ENCODE measurements at places on chromosomes 12 and 14.

DNA sequence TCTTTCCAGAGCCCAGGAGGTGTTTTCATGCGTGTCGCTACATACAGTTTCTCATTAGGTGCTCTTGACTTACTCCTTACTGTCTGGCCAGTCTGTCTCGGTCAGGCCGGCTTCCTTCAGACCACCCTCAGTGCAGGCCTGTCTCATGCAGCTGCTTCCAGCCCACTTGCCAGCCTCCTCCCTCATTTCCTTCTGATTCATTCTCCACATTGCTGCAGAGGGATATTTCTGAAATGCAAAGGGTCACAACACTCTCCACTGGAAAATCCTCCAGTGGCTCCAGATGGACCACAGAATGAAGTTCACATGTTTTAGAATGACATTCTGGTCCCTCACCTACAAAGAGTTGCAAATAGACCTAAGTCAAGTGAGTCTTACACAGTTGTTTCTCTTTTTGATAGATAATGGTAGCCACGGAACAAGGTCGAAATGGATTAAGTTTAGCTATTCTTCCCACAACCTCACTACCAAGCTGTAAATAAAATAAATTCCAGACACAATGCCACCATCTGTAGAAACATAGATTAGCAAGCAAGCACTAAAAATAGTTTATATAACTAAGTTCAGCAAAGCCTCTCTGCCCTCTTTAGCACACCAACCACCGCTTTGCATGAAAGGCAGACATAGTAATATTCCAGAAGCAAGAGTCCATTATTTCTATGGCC lies 146.9 kb downstream of the ESR2 start:
- DNase-seq = no peak

DNA sequence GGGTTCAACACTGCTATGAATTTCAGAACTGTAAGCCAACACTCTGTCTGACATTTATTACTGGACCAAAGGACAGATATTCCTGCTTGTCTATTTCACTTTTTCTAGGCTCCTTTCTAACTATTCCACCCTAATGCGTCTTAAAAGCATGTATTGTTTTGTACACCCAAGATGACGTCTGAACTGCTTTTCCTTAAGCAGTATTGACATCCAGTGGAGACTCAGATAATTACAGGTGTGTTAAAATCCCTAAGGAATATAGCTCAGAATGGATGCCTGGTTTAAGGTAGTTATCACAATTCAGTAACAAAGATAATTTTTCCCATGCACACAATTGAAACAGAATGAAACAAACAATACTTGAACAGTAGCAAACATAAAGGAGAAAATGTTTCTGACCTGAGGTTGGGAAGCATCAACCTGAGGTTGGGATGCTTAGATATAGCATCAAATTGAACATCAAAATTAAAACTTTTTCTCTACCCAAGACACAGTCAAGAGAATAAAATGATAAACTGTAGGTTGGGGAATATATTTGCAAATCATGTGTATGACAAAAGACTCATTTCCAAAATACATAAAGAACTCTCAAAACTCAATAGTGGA lies 93.7 kb upstream of the PTPRR start:
- DNase-seq = no peak

GRCh38 chr12:117047810-117048584 lies 51.2 kb downstream of the TESC start:
- DNase-seq = no peak

DNA sequence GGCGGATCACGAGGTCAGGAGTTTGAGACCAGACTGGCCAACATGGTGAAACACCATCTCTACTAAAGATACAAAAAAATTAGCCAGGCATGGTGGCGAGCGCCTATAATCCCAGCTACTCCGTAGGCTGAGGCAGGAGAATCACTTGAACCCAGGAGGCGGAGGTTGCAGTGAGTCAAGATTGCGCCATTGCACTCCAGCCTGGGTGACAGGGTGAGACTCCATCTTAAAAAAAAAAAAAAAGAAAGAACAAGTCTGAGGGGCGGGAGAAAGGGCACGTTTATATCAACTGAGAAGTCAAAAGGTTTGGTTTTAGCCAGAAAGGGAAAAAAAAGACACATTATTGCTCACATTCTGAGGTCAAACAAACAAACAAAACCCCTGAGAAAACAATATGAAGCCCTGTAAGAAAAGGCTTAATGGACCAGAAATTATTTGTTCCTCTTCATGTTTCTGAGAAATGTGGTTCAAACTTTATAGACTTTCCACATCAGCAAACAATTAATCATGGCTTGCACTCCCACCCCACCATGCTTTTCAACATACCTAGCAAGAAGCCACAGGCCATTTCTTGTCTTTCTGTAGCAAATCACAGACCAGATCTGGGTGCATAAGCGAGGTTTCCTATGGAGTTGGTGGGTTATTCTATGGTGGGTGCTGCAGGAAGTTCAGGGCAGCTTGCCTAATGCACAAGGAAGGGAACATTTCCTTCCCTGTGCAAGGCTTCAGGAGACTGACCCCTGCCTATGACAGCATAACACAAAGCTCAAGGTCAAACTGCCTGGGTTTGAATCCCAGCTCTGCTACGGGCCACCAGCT lies 80.1 kb downstream of the SSPN start:
- no peak for DNase-seq

GRCh38 chr12:6363330-6364043 lies 11.9 kb downstream of the SCNN1A start:
- peak; percentile 85 for DNase-seq

- no peak for DNase-seq
Observed at GRCh38 chr12:116426391-116427136, 132.6 kb upstream of the MAP1LC3B2 start.

DNA sequence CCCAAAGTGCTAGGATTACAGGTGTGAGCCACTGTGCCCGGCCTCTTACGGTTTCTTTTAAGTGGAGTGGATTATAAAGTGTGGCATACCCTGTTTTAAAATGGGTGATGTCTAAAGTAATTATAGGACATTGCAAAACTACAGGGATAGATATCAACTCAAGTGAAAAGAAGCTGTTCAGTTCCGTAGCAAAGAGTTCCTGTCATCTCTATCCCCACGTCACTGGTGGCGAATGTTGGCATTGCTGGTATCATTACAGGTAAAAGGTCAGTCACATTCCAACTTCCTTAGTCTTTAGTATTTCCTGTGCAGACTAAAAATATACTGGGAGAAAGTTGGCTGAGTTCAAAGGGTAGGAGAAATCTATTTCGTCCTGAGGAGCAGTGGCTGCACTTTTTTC lies 95.6 kb upstream of the SLC38A2 start:
- no peak for DNase-seq

DNA sequence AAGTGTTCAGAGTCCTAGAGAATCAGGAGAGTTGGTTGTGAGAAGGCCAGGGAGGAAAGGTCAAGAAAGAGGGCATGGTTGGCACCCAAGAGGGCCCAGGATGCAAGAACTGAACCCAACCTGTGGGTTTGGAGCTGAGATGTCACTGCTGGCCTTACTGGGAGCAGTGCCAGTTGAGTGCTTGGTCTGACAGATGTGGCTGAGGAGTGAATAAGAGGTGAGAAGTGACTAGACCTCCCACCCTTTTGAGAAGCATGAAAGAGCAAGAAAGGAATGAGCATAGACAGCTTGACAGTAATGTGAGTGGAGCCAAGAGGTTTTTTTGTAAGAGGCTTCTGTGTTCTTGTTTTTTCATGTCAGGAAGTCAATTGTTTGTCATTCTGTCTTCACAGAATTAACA lies 95.3 kb downstream of the FGD4 start:
- peak; percentile 4 for DNase-seq

GRCh38 chr12:50082644-50083043 lies 2.5 kb upstream of the SMARCD1 start:
- DNase-seq = no peak

GRCh38 chr14:52873065-52873464 lies 77.8 kb downstream of the FERMT2 start:
- no peak for DNase-seq

DNA sequence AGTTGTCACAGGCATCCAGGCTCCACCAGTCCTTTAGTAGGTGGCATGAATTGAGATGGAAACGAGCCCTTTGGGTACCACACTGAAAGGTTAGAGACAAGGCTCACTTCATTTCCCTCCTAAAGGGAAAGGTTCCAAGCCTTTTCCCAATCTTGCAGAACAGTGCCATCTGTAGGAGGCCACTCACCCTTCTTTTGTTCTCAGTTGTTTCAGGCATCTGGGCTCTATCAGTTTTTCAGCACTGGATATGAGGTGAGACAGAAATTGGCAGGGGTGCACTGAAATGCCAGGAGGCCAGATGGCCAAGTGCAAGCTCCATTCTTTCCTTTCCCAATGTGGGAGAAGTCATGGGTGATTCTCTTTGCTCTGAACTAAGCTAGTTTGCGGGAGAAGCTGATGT lies 15.2 kb downstream of the FBXO33 start:
- no peak for DNase-seq

GRCh38 chr14:106308839-106309389 lies 782.5 kb downstream of the TMEM121 start:
- DNase-seq = peak; percentile 76

GRCh38 chr12:109098183-109098604 lies 797 bp downstream of the UNG start:
- DNase-seq = peak; percentile 54

Measured in CD4-positive, alpha-beta T cell treated with Interleukin-17A for 4 hours (primary cell).